ENCODE measurements at places on chromosomes 6 and 20.

DNA sequence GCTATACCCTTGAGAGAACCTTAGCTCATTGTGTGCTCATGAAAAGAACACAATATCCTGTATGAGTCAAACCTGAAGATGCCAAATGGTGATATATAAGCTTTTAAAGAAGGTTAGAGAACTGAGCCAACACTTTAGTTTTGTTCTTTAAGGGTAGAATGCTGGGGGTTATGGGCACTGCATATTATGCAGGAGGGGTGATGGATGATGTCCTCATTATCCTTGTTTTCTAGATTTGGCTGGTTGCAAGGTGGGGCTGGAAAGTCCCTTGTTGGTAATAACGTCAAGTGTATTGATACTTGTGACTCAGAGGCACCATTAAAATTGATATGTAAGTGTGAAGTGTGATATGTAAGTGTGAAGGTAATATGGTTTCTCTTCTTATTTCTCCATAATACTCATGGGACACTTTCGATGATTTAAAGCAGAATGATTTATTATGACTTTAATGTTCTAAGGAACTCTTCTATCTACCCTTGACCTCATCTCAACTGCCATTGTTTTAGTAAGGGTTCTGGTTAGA, 113.7 kb upstream of the DTNBP1 start:
- DNase-seq: no peak

DNA sequence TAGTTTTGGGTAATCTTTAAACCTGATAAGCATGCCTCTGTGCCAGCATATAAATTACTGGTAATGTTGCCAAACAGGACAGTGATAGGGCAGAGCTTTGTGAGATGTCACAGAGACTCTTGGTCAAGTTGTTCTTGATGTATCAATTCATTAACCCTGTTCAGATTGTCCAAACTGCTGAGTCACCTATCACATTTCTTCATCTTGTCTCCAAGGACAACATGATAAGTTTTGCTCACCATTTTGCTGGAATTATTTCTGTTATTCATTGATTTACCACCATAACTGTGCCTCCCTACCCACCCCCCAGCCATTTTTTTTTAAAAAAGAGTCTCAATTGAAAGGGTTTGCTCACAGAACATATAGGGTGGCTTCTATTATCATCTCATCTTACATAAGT, 19.5 kb upstream of the GMNN start:
- DNase-seq: no peak

DNA sequence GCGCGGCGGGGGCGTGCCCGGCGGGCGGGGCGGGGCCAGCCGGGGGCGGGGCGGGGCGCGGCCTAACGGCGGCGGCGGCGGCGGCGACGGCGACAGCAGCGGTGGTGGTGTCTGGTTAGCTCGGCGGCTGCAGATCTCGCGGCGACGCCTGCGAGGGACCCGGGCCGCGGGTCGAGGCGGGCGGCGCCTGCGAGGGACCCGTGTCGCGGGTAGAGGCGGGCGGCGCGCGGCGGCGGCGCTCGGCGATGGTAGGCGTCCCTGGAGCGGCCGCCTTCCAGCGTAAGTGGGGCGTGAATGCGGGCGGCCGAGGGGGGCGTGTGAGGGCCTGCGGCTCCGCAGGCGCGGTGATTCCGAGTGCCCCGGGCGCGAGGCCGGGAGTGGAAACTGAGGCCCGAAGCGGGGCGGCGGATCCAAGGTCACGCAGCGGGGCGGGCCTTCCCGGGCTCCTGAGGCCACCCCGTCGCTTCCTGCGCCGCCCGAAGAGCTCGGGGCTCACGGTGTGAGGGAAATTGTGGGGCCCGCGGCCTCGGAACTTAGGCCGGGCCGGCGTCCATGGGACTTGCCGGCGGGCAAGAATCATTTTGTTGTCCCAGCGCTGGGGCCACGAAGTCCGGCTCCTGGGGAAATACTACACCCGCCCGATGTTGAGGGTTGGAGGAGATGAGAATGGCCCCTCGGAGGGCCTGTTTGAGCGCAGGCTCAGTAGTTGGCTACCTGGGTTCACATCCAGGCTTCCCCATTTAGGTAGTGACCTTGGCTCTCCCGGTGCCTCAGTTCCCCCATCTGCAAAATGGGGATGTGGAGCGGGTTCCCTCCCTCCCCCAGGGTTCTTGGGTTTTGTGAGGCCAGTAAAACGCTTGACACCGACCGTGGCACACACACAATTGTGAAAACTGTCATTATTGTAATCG, at the start of gene CBFA2T2:
Gene CBFA2T2, plus strand, starts transcription at position 74 of the 911 bp plus-strand sequence. Its CDS starts 172 bp downstream, at position 246.
- no peak for DNase-seq

DNA sequence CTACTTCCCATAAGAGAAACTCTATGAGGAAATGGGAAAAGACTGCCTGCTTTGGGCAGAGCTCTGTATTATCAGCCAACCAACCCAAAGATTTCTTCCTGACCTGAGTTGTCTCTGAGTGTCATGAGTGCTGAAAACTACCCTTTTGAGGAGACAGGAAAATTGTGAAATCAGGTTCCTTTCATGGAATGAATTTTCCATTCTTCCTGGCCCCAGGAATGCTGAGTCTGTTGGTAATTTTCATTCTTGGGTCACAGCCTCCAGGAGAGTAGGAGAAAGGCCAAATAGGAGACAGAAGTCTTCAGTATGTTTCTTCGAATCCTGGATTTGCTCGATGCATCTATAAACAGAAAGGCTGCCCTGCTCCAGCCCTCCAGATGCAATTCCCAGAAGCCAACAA, 53.6 kb downstream of the SCML4 start:
- no peak for DNase-seq

DNA sequence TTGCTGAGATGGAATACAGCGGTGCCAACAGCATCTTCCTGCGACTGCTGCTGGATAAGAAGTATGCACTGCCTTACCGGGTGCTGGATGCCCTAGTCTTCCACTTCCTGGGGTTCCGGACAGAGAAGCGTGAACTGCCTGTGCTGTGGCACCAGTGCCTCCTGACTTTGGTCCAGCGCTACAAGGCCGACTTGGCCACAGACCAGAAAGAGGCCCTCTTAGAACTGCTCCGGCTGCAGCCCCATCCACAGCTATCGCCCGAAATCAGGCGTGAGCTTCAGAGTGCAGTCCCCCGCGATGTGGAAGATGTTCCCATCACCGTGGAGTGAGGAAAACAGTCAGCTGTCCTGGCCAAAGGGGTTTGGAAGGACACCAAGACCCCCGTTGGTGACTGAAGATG, 9.2 kb downstream of the CCND3 start:
- DNase-seq: no peak

DNA sequence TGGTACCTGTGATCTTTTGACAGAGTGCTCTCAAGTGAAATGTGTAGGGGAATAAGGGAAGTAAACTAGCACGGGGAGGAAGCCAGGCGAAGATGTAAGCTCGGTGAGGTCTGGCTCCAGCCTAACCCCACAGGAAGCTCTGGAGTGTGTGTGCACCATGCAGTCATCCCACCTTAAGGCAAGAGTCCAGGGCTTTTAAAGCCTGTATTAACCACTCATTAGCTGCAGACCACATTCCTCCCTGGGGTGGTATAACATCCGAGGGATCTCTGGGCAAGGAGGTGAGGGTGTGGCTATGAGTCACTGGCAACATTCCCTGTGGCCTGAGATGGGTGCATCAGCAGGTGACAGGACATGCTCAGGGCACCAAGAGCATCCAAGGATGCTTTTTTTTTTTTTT, 12.5 kb upstream of the RANBP9 start:
- DNase-seq: no peak

DNA sequence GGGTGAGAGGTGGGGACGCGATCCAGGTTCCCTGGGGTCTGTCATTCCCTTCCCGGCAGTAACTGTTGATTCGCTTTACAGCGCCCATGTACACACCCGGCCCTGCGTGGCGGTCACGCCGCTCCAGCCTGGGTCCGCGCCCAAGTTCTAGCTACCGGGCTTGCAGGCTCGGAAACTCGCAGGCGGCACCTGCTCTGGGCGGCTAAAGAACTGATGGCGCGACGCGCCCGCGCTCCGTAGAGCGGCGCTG, 1.4 kb upstream of the POU3F2 start:
- DNase-seq: no peak

GRCh38 chr20:24959591-24960301, 10.7 kb downstream of the CST7 start:
- DNase-seq: no peak

DNA sequence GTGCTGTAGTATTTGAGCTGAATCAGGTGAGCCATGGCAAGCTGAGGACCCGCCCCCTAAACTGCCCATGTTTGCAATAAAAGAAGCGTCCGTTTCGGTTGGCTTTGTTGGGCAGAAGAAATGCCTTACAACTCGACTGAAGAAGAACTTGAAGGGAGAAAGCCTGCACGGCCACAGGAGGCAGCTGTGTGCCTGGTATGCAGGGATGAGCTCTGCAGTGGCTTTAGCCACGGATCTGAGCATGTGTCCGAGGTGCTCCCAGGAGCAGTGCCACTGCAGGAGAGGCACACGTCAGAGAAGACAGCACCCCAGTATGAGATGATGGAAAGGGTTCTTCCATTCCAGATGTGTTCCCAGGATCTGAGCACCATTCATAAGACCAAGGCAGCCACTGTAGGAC, 23.5 kb downstream of the KIZ start:
- no peak for DNase-seq

DNA sequence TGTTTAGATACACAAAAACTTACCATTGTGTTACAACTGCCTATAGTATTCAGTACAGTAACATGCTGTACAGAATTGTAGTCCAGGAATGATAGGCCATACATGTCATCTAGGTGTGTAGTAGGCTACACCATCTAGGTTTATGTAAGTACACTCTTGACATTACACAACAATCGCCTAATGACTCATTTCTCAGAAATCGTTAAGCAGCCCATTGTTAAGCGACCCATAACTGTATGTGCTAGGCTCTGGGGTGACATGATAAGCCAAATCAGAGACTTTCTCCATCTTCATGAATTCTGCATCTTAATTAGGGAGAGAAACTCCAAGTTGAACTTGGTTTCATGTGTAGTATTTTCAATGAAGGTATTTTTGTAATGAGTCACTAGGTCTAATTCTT, 17.2 kb downstream of the STK35 start:
- no peak for DNase-seq

DNA sequence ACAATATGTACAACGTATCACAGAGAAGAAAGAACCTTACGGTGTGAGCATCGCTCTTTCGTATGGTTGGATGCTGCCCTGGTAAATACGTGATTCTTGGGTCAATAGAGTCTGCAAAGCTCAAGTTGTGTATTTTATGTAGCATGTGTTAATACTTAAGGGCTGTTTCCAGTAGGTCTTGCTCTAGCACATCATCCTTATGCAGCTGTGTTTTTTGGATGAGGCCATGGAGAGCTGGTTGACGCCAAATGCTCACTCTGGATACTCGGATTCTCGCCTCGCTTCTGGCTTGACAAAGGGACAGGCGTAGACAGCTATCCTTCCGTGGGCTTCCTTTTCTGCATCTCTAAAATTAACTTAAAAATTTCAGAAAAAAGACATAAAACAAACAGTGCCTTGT, 38.9 kb downstream of the SNRNP48 start:
- DNase-seq: no peak

DNA sequence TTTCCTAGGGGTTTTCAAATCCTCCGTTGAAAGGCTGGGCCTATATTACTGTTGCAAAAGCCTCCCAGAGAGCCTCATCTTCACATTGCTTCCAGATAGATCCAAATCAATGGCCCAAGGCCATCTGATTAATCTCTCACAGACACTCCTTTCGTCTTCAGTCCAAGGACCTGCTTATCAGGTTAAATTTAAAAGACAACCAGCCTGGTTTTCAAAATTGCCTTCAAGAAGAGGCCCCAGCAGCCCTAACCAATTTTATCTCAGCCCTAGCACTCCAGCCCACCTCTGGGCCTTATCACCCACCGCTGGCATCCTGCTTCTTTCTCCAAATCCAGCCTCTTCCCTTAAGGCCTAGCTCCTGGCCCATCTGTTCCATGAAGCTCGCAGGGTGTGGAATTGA, 15.5 kb upstream of the CCND3 start:
- DNase-seq: no peak

DNA sequence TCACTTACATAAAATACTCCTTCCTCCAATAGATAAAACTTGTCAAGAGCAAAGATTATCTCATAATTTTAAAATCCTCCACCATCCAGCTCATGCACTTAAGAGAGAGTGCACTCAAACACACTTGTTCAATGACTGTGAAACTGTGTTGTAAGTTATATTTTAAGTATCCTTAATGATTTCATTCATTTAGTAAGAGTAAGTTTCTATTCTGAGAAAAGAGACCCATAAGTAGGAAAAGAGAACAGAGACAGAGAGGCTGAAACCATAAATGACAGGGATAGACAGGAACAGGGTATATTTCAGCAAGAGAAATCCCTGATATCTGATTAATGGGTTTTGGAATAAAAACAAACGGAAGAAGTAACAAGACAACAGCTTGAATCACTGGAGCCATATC, 8.2 kb downstream of the SSR1 start:
- no peak for DNase-seq
